ENCODE measurements at places on chromosomes 1 and 21.

GRCh38 chr1:26036756-26037281 lies 9.1 kb downstream of the SLC30A2 start:
- DNase-seq, result no peak

DNA sequence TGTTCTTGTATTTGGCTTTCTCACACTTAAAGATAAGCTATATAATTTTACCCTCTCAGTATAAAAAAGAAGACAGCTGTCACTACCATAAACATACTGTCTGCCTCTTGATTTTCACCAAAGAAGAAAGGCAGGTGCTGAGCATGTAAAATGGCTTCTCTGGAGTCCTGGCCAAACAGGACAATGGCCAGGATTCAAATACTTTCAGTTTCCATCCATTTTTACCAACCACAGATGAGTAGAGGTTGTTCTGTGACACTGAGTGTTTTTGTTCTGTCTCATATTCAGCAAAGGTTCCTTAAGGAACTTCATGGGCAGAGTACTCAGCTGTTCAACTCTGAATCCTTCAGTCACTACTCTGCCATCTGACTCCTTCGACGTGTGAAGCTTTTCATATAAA lies 29.4 kb upstream of the RAB3GAP2 start:
- no peak for DNase-seq

DNA sequence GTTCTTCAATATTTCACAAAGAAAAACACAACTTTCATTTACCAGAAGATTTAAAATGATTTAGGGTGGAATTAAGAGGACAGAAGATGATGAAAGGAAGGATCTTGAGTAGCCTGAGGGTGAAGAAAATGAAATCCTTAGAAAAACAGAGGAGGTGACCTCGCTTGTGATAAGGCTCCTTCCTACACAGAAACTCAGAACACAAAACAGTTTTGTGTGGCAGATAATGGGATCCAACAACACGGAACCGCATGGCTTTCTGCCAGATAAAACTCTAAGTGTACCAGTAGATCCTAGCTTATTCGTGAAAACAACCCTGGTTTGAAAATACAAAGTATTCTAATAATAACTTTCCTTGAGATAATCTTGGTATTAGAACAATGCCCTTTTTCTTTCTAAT lies 74.0 kb upstream of the EXO1 start:
- DNase-seq, result no peak

DNA sequence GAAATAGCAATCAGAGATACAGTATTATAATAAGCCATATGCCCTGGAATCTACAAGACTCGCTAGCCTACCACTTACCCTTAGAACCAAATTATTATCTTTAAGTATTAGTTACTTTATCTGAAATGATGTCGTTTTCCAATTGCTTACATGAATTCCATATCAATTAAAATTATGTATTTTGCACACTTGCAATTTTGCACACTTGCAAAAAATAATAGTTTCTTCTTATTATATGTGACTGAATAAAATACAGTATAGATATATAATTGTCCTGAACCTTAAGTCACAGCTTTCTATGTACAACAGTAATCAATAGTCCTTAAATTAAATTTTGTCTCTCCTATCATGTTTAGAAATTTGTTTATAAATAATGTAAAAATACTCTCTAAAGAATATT lies 2095.1 kb downstream of the NCAM2 start:
- no peak for DNase-seq

DNA sequence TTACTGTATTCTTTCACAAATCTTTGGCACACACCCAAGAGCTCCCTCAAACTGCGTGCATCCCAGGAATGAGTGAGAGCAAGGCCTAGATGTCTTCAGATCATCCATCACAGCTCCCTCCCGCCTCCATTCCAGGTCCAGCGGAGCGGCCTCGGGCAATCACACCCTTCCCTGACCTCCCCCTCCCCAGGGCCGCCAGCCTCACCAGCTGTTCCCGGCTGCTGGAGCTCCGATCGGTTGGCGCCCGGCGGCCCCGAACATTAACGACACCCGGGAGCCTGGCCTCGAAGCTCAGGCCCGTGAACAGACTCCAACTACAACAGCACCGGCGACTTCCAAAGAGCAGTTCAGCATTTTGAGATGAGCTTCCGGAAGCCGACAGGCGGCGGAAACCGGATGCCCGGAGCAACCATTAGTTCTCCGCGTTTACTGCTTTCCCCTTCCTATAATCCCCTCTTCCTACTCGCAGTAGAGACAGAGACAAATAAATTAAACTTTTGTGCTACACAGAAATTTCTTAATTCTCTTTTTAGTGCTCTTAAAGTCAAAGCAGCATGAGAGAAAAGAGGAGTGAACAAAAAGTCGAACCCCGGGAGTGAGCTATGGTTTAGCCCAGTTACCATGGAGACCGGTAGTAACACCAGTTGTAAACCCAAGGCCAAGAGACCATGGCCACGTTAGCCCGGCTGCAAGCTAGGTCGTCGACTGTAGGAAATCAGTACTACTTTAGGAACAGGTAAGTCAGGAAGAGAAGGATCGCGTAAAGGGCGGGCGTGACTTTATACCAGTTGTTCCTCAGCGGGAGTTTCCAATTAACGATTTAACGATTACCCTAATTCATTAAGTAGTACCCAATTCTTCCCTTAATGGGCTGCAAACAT lies at the start of the genes GPATCH2 and SPATA17:
TSS of gene GPATCH2 (minus strand) at position 380 of the 881 bp plus-strand sequence. CDS start at position 261, 119 bp downstream.
TSS of gene SPATA17 (plus strand) at position 634 of the 881 bp plus-strand sequence. CDS start at position 669, 35 bp downstream.
- peak; percentile 85 for DNase-seq

DNA sequence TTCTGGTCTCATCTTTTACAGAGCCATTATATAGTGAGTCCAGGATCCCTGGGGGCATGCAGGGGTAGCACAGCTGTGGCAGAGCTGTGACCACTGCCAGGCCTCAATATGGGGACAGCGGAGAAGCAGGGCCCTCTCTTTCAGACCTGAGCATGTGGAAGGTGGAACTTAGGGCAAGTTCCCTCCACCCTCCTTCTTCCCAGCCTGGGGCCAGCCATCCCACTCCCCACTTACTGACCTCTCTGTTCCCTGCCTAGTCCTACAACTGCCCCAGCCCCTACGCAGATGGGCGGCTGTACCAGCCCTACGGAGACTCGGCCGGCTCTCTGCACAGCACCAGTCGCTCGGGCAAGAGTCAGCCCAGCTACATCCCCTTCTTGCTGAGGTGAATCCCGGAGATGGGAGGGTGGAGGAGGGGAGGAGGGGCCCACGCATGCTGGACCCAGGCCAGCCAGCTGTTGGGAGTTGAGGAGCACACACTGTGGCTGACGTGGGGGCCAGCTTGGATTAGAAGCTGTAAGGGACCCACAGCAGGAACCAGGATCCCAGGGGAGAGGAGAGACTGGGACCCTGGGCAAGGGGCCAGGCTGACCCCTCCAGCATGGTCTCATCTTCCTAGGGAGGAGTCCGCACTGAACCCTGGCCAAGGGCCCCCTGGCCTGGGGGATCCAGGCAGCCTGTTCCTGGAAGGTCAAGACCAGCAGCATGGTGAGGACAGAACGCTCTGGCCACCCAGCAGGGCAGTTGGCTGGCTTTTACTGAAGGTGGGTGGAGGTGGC lies 10.7 kb downstream of the PSRC1 start:
- no peak for DNase-seq

DNA sequence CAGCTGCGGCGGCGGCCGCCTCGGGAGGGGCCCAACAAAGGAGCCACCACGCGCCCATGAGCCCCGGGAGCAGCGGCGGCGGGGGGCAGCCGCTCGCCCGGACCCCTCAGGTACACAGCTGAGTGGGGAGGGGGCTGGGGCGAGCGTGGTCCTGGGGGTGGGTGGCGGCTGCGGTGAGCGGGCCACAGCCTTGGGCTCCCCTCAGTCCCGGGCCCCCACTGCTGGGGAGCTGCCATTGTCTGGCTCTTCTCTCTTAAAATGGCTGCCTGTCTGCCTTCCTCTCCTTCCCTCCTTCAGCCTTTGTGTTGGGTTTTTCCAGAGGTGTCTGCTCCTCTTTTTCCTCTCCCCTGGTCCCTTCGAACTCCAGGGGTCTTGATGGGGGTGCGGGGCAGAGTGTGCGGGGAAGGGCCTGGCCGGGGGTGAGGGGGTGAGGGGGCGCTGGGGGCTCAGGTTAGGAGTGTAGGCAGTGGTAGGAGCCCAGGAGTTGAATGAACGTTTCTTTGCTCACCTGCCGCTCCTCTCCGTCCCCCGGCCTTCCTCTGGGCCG lies 1.7 kb downstream of the ARID1A start:
- no peak for DNase-seq

DNA sequence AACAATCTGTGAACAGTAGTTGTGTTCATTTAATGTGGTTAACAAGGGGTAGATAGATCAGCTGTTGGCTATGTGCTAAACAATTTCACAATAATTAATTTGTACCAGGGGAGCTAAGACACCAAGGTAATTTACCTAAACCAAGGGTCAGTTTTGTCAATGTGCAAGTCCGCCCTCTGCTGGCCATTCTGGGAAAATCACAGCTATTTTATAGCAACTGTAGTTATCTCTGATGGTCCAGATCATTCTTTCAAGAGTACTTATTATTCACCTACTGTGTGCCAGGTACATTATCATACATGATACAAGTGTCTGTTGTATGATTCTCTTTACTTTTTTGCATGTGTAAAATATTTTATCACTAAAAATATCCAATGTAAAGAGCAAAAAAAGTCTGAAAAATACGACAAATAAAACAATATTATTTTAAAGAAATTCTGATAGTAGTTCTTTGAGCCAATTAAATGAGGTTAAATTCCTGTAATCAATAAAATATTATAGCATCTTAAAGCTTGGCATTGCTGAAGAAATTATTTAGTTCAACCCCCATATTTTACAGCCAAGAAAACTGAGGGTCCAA lies 312.3 kb upstream of the FAM78B start:
- peak; percentile 44 for DNase-seq

DNA sequence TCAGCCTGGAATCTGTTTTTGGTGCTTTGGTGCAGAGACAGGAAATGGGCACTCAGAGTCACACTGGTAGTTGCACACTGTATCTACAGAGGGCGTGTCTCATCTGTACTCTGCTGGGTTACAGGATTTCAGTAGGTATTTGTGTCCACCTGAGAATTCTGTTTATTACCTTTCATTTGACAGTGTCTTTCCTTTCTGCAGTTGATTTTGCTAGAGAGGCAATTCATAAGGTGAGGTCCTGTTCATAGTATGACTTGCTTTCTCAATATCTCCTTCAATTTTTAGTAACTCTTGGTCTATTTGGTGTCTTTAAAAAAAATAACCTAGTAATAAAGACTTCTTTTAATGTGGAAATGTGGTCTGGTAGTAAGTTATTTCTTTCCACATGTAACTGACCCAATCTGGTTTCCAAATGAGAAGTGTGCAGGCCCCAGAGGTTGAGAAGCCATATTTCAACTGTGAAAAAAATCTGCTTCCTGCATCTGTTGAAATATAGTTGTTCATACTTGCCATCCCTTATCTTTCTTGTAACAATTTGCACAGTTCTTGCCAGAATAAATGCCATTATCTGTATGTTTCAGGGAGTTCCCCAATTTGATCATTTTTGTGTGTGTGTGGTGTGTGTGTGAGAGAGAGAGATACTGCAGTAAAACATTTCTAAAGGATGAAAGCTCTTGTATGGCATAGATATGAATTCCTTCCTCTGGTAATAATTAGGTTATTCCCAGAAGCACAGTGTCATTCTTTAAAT lies 78.4 kb upstream of the DNAJC6 start:
- DNase-seq, result no peak

DNA sequence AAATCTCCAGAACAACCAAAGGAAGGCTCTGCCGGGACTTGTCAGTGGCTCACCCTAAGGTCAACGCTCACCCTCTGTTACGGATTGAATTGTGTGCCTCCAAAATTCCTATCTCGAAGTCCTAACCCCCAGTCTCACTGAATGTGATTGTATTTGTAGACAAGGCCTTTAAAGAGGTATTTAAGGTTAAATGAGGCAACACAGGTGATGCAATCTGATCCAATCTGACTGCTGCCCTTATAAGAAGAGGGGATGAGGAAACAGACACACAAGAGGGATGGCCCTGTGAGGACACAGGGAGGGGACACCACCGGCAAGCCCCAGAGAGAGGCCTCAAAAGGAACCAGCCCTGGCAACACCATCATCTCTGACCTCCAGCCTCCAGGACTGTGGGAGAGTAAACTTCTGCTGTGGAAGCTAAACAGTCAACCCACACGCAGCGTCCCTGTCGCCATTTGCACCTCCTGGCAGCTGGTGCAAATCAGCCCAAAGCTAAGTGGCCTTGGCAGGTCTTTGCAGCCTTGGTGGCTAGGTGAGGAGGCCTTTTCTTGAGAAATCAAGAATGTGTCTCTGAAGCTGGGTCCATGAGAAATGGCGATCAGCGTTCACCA lies 24.2 kb downstream of the UBASH3A start:
- DNase-seq, result no peak

GRCh38 chr1:67601955-67602354 lies 83.0 kb upstream of the GADD45A start:
- DNase-seq, result no peak

GRCh38 chr1:185044387-185044786 lies 971 bp upstream of the RNF2 start:
- no peak for DNase-seq

- no peak for DNase-seq
These were observed 23.1 kb upstream of the PDE4B start for GRCh38 chr1:65769636-65770035.

DNA sequence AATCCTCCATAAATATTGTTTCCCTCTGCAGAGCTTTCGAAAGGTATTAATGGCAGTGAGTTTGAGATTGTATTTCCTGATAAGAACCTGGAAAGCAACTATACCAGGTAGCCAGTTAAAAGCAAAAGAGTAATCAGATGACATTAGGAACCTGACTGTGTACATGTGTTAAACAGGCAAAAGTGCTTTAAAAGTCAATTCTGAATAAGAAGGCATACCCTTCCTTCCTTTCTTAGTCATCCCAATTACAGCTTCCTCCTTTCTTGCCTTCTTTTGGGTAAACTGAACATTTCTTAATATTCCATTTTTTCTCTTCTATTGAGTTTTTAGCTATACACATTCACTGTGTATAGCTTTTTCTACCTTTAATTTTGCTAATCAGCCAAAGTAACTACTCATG lies 144.7 kb downstream of the ZNF281 start:
- no peak for DNase-seq

- no peak for DNase-seq
These were observed 5.2 kb upstream of the PIGR start for GRCh38 chr1:206951318-206952100.

DNA sequence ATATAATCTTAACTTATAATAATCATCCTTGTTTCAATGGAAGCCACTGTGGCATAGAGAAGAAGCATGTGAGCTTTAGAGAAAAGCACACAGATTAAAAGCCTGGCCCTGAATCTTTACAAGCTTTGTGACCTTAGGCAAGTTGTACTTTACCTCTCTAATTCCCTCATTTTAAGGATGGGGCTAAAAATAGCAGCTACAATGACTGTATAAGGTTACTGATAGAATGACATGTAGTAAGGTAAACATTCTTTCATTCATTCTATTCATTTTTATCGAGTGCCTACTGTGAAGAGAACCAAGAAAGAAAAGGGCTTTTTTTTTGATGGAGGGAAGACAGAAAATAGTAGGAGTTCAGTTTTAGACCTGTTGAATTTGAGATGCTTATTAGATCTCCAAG lies 25.6 kb downstream of the CDKN2C start:
- no peak for DNase-seq

DNA sequence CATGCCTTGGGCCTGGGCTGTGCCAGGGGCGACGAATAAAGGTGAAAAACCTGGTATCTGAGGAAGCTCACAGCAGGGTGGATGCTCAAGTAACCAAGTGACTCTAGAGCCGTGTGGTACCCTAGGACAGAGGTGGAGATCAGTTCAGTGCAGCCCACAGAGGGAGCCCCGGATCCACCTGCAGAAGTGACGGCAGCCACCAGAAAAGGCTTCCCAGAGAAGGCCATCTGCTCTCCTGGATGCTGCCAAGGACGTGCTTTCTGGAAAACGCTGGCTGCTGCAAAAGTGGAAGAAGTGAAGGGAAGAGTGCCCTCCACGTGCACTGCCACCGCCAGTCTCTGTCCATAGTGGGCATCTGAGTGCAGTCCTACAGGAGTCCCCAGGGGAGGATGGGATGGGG lies 27.7 kb downstream of the TMCO4 start:
- DNase-seq, result no peak

- no peak for DNase-seq
These were observed 685.9 kb downstream of the MATN1 start for GRCh38 chr1:30037251-30038118.
